Foreskin fibroblast (primary cell): ENCODE measurements at places on chromosomes 16 and 17.

DNA sequence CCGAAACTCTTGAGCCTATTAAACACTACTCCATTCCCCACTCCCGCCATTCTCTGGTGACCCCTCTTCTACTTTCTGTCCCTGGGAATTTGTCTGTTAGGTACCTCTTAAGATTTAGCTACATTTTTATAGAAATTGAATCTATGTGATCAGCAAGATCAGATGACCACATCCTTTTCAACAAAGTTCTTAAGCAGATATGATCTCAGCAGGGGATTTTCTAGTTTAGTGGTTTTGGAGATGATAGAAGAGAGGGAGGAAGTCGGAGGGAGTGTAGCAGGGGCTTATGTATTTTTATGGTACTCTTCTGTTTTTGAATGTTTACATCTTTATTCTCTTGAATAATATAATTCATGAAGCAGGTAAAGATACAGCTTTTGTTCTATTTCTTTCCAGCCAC, 40.8 kb downstream of the RPA1 start:
- DNase-seq, result no peak

- no peak for DNase-seq
Observed at GRCh38 chr17:58664302-58664701, 27.5 kb downstream of the TEX14 start.

GRCh38 chr17:47872019-47872650, 21.2 kb upstream of the SP6 start:
- no peak for DNase-seq

GRCh38 chr17:7220593-7221277, 997 bp downstream of the ACADVL start:
- peak; percentile 77 for DNase-seq

DNA sequence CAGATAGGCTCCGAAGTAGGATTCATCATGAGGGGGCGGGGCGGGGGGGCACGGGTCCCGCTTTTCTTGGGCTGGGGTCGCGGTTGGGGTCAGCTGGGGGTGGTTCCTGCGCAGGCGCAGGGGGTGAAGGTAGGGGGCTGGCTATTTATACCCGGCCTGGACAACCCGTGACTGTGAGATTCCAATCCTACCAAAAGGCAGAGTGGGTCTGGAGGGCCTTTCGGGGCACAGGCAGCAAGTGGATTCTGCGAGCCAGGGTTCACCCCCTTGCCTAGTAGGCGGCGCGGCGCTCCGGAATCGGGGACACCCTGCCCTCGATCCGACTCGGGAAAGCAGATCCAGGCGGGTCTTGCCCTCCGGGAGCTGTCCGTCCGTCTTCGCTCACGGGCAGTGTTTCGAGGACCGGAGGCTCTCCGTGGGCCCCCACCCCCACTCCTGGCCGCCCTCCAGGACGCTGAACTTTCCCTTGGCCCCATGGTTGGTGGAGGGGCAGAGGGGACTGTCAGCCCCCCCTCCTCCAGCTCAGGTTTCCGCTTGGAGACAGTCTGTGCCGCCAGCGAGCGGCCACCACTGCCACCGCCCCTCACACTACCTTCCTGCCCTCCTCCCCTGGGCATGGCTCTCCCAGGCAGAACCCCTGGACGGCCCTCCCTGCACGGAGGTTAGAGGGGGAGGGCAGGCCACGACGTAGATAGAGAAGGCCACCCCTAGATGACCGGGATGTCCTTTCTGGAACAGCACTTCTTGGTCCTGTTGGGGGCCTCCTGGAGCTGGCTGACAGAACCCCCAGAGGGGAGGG, 634 bp downstream of the SLC2A4 start:
- DNase-seq, result no peak

GRCh38 chr17:41869426-41869825, 4.2 kb upstream of the KLHL11 start:
- no peak for DNase-seq

DNA sequence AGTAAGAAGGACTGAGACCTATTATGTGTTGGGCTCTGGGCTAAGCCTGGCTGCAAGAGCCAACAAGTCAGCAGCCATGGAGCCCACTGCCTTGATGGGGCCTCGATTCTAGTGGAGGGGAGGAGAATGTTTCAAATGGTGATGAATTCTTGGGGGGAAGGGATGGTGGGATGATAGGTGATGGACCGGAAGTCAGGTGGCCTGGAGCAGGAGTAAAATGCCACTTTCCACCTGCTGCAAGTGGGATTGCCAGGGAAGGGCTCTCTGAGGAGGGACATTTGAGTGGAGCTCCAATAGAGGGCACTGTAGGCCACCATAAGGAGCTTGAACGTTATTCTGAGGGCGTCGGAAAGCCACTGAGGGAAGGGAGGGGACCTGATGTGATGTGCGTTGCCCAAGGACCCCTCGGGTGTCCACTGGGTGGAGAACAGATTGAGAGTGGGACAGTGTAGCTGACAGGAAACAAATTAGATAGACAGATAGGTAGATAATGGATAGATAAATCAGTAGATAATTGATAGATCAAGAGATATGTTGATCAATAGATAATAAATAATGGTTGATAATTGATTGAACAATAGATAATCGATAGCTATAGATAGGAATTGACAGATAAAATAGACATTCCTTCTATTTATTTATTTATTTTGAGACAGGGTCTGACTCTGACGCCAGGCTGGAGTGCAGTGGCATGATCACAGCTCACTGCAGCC, 18.2 kb upstream of the NXPH3 start:
- DNase-seq, result peak; percentile 74

DNA sequence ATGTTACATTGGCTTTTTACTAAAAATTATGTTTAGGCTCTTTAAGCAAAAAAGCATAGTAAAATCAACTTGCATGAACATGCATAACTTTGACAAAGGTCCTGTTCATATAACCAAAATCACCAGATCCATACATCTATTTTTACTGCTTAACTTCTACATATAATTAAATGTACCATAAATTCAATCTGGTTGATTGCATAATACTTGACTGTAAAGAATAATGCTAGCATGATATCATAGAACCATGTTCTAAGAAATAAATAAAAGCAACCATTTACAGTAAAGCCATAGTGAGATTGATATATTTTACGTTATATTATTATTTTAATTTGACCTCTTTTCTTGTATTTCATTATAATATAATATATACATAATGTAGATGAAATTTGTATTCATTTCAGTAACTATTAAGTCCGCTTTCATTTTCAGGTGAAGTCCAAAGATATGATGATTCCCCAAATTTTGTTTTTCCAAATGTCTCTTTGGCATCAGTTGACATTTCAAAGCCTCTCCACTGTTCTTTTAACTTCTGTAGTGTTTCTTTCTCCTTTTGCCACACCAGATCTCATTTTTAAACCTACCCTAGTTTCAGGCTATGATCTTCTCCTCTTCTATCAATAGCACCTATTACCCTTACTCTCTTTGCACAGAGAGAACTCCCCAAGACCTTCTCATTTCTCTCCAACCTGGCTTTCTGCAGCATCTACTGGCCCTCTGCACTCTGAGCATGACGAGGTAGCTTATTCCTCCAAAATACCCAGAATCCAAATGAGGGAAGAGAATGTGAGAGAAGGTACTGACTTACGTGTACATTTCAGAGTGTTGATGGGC, 1.8 kb downstream of the APOH start:
- DNase-seq, result no peak

DNA sequence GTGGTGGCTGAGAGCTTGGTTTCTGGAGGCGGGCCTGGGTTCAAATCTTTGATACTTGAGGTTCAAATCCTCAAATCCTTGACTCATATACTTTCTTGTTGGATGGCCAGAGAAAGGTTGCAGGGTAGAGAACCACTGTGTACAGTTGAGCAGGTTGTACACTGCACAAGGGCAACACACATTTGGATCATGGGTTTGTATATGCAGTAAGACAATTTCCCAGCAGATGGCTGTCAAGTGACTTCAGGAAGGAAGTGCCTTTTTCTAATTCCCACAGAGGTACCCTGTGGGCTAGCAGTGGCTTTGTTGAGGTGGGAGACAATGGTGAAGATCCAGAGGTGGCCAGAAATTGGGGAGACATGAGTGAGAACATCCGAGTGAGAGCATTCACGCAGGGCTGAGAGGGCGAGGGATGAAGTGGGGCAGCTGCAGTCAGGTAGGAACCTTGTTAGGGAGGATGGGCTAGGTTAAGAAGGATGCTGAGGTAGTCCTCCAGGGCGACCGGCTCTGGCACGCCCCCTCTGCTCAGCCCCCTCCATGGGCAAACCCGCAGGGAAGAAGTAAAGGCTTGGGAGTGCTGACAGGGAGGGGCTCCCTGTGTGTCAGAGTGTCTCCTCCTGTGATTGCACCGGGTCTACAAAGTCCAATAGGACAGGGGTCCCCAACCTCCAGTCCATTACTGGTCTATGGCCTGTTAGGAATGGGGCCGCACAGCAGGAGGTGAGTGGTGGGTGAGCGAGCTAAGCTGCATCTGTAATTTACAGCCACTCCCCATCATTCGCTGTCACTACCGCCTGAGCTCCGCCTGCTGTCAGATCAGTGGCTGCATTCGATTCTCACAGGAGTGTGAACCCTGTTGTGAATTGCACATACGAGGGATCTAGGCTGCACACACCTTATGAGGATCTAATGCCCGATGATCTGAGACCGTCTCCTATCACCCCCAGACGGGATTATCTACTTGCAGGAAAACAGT, 2.7 kb downstream of the C16orf89 start:
- no peak for DNase-seq

DNA sequence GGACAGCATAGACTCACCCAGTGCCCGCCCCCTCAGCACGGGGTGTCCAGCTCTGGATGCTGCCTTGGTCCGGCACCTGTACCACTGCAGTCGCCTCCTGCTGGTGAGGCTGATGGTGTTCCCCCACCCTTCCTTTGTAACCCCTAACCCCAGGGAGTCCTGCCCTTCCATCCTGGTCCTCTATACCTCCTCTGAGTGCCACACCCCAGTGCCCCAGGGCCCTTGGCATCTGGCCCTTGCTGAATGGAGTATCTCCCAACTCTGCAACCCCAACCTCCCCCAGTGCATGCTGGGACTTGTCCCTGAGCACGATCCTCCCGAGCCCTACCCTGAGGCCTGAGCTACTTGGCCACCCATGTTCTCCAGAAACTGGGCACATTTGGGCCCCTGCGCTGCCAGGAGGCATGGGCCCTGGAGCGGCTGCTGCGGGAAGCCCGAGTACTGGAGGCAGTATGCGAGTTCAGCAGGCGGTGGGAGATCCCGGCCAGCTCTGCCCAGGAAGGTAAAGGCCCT, 15.8 kb downstream of the RIPOR1 start:
- DNase-seq, result no peak

DNA sequence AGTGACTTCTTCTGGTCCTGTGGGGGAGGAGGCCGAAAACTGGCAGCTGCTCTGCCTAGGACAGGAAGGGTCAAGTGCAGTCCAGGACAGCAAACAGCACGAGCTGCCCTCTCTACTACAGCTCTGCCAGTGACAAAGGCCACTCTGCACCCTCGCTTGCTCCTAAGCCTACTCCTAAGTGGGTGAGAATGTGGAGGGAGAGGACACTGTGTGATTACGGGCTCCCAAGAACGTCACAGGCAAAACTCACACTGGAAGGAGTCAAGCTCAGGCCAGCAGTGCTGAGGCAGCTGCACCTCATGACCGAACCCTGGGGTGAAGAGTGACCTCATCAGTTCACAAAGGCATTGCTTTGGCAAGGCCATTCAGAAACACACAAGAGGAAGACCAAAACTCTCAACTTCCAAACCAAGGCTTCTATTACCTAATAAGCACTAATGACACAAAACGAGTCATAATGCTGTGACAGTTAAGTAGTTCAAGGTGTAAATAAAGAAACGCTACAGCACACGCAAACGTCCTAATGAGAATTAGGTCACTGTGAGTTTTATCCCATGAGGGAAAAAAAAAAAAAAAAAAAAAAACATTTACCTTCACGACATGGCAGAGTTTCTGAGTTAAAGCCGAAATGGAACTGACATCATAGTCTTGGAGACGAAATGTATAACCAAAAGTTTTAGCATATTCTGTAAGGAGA, 35.1 kb downstream of the MARF1 start:
- peak; percentile 43 for DNase-seq

DNA sequence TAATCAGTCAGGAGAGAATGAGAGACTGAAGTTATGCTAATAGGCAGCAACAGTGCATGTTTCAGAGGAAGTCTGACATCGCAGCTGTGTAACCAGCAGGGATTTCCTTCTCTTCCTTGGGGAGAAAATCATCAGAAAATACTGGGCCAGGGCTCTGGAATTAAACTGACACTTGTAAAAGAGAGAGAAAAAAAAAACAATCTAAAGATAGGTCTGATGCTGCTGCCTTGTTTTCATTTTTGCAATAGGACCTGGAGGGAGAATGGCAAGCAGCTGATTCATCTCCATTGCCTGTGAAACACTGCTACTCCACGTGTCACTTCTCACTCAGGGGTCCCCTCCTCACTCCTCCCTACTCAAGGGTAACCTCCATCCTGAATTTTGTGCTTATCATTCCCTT, 17.7 kb upstream of the CORO6 start:
- DNase-seq, result peak; percentile 65

DNA sequence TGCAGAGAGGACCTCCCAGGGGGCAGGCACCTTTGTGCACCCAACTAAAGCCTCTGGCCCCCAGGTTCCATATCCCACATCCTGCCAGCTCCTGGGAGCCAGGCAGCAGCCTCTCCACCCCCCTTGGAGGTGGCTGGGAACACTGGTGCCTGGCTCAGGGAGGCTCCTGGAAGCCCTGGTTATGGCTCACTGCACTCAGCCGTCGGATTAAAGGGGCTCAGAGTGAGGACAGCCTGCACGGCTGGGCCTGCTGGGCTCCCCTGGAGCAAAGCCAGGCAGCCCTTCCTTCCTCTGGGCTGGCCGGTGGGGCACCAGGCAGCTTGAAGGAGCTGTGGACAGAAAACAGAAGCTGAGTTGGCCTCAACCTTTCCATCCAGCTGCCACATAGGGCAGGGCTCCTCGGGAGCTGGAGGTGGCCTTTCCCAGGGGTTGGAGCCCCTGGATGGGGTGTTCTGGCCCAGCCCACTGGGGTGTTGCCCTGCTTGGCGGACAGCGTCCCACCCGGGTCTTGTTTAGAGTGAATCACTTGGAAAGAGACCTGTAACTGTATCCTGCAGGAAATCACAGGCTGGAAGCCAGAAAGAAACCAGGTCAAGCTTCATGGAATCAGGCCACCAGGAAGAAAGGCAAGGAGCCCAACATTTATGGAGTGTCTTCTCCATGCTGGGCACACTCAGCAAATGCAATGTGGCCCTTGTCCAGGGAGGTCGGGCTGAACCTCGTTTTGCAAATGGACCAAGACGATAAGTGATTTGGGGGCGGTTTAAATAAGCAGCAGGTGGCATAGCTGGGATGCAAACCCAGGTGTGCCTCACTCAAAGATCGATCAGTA, 253.3 kb downstream of the SOX9 start:
- DNase-seq, result peak; percentile 24

DNA sequence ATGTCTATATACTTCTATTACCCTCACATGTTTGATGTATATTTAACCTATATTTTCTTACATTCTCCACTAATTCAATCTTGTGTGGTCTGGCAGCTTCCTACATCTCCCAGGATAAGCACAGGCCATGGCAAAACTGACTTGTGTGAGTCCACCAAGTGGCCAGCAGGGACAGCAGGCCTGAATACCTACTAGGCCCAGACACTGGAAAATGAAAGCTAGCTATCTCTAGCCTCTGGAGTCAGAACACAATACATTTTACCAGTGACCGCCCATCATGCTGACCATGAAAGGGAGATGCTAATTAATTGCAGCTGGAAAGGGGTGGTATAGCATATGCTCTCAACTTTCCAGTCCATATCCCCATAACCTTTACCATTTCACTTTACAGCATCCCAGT, 132.3 kb downstream of the PCTP start:
- DNase-seq, result no peak

GRCh38 chr17:78496311-78496710, 80.9 kb downstream of the DNAH17 start:
- DNase-seq, result no peak
